ENCODE measurements at places on chromosomes 16 and 17.

- DNase-seq = no peak
Observed at GRCh38 chr16:23948949-23949411, 113.2 kb downstream of the PRKCB start.

- no peak for DNase-seq
Observed at GRCh38 chr16:27080895-27081294, 14.2 kb downstream of the C16orf82 start.

DNA sequence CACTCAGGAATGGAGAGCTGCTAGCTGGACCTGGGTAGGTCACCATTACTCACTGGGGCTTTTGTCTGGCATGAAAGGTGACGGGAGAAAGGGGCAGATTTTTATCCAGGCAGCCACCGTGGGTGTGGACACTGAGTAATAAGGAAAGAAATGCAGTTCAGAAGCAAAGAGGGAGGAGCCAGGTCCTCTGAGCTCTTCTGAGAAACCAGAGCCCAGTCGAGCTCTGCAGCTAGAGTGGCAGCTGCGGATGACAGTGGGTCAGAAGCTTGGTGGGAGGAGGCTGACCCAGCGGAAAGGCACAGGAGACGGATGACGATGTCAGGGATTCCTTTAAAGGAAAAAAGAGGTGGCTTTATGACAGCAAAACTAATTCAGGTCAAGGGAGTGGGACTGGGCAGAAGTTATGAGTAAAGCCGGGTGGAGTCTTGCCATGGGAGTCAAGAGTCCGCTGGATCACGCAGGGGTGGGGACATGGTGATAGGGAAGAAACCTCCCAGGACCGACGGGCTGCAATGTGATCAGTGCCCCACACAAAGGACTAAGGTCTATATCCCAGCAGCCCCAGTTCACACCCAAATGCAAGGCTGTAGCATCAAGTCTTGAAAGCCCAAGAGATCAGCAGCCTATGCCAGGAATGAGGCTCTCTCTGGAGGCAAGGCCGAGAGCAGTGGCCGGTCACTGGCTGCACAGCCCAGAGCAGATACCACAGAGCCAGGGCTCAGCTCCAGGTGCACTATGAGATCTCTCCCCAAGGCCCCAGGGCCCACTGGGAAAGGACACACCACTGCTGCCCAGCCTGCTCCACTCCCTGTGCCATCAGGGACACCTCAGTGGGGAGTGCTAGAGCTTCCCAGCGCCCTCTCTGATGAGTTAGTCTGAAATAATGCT lies 6.3 kb upstream of the MNT start:
- DNase-seq = peak; percentile 98

GRCh38 chr17:69046121-69046807 lies 14.5 kb downstream of the ABCA9 start:
- DNase-seq = no peak

DNA sequence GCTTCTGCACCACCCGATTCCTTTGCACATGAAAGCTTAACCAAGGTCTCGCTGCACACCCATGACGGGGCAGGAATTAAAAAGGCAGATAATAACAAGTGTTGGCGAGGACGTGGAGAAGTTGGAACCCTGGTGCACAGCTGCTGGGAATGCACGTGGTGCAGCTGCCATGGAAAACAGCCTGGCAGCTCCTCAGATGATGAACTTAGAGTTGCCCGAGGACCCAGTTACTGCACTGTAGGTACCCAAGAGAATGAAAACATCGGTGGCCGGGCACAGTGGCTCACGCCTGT lies 211.6 kb upstream of the CIBAR2 start:
- no peak for DNase-seq

- peak; percentile 50 for DNase-seq
Observed at GRCh38 chr17:75078284-75079022, 9.3 kb upstream of the SLC16A5 start.

DNA sequence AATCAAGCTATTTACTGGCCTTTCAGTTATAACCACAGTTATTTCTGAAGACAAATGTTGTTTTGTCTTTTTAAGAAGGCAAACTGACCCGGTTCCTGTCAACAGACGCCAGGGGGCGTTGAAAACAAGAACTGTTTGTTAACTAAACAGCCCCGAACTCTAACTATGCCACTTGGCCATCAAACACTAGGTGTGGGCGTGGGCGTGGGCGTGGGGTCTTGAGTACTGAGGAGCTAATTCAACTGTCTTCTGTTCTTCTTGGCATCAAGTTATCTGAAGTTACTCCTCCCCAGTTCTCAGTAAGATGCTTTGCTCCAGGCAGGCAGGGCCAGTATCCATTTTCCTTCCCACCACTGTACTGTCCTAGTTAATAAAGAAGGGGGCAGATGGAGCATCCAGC lies 63.3 kb upstream of the MTMR4 start:
- peak; percentile 64 for DNase-seq

DNA sequence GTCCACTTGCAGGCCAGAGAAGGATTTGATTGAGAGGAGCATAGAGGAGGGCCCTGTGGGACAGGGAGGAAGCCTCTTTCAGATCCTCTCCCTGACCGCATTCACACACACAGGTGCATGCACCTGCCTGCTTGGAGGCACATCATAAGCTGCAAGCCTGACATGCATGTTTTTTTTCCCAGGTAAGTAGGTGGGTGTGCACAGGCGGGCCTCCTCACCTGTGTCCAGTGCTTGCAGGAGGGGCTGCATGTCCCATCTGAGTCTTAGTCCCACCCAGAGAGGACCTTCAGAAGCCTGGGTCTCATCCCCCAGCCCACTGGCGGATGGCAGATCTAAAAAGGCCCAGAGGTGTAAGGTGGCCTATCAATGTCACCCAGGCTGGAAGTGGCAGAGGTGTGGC lies 130.8 kb downstream of the TMEM132E start:
- DNase-seq = no peak

GRCh38 chr17:28133562-28133970 lies 91.1 kb downstream of the NLK start:
- DNase-seq = peak; percentile 50

- DNase-seq = no peak
Observed at GRCh38 chr17:80951121-80952090, 40.2 kb upstream of the CHMP6 start.

GRCh38 chr17:42536372-42537155 lies 523 bp downstream of the NAGLU start:
- peak; percentile 56 for DNase-seq

GRCh38 chr17:66203274-66204015 lies 11.5 kb upstream of the CEP112 start:
- DNase-seq = no peak

Data from epithelial cell of esophagus (primary cell).